ENCODE measurements at places on chromosomes 7 and 10.

GRCh38 chr7:112997831-112998230 lies 88.8 kb downstream of the GPR85 start:
- DNase-seq, result no peak

DNA sequence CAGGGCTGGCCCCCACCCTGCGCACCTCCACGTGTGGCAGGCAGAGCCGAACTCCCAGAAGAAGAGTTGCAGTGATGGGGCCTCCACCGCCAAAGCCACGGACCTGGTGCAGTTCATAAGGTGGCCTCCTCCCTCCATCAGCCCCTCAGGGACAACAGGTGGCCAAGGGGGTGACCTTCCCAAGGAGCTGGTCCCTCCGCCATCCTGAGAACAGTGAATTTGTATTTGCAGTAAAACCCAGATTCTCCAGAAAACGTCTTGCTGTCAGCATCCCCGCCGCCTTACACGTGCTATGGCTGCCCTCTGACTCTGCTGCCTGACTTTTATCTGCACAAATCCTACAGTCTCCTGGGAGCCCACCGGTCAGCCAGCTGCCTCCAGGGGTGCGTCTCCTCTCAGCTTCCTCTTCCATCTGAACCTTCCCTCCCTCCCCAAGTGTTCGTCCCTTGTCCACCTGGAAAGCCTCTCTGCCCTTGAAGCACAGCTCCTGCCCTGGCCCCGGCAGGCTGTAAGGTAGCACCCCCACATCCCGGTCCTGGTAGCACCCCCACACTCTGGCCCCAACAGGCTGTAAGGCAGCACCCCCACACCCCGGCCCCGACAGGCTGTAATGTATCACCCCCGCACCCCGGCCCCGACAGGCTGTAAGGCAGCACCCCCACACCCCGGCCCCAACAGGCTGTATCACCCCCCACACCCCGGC lies 311.8 kb downstream of the PTPRN2 start:
- no peak for DNase-seq

- no peak for DNase-seq
These were observed 15.8 kb downstream of the NET1 start for GRCh38 chr10:5428133-5428532.

- DNase-seq, result no peak
These were observed 23.9 kb downstream of the PYROXD2 start for GRCh38 chr10:98391065-98391464.

DNA sequence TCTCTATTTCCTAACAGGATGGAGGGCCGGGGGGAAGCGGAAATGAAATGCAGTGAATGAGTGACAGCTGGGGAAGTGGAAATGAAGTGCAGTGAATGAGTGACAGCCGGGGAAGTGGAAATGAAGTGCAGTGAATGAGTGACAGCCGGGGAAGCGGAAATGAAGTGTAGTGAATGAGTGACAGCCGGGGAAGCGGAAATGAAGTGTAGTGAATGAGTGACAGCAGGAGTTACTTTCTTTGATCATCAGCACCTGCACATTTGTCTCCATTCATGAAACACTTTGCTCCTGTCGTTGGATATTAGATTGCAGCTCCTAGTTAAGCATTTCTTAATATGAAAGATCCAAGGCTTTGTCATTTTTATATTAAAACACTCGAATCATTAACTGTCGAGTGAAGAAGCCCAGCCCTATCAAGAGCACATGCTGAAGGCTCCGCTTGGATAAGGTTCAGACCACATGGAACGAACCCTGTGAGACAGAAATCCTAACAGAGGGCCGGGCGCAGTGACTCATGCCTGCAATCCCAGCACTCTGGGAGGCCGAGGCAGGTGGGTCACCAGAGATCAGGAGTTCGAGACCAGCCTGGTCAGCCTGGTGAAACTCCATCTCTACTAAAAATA lies 406.0 kb upstream of the ADARB2 start:
- no peak for DNase-seq

GRCh38 chr7:107715531-107715930 lies 28.4 kb upstream of the CBLL1 start:
- DNase-seq, result no peak

- DNase-seq, result no peak
These were observed 152.9 kb downstream of the HGF start for GRCh38 chr7:81616951-81617350.

- DNase-seq, result peak; percentile 30
These were observed 191.0 kb downstream of the DGKI start for GRCh38 chr7:137655804-137656203.

DNA sequence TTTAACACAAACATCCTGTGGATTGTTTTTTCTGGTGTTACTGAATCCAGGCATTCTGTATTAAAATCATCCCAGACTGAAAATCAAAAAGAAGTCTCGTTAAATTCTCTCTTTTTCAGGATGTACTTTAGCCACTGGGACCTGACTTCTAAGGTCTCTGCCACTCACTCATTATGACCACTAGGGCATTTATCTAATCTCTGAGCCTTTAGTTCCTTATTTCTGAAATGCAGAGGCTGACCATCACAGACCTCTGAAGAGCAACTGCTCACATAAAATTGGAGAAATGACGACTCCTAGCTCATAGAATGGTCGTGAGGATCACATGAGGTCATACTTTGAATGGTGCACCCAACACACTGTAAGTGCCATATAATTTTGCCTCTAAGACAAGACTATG lies 63.2 kb downstream of the KCNMA1 start:
- DNase-seq, result no peak

- no peak for DNase-seq
These were observed 46.8 kb downstream of the NRAP start for GRCh38 chr10:113617086-113617485.

DNA sequence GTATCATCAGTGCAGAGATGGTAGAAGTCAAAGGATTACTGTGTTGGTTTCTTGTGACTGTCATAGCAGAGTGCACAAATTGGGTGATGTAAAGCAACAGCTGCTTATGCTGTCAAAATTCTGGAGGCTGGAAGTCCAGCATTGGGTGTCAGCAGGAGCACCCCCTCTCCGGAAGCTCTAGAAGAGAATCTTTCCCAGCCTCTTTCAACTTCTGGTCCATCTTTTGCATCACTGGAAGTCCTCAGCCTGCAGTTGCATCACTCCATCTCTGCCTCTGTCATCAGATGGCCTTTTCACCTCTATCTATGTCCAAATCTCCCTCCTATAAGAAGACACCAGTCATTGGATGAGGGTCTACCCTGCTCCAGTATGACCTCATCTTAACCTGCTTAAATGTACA lies 35.8 kb upstream of the GALNTL5 start:
- no peak for DNase-seq

GRCh38 chr7:139541600-139542307 lies 18.3 kb downstream of the CLEC2L start:
- no peak for DNase-seq

- DNase-seq, result no peak
These were observed 452 bp upstream of the TMEM140 start for GRCh38 chr7:135147341-135147898.

- DNase-seq, result no peak
These were observed 206.6 kb upstream of the BMPER start for GRCh38 chr7:33698692-33699128.

GRCh38 chr7:140685407-140686087 lies 11.0 kb upstream of the NDUFB2 start:
- no peak for DNase-seq

- DNase-seq, result peak; percentile 75
These were observed 31.6 kb downstream of the TMEM120A start for GRCh38 chr7:75962607-75963380.

- DNase-seq, result no peak
These were observed 461.5 kb upstream of the GHITM start for GRCh38 chr10:83677795-83678194.

DNA sequence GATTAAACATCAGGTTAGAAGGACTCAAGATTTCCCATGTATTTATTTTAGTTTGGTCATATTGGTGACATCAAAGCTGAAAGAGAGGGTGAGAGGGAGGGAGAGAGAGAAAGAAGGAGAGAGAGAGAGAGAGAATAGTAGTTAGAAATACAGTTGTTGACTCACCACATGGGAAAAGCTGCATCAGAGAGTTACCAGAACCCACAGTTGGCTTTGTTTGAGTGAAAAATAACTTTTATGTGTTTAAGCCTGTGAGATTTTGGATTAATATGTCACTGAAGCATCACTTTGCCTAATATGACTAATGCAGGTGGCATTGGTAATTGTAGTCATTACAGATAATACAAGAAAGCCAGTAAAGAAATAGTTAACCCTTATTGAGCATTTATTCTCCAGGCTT lies 303.9 kb downstream of the REEP3 start:
- DNase-seq, result no peak

- DNase-seq, result no peak
These were observed 15.7 kb downstream of the SLIT1 start for GRCh38 chr10:97169911-97170693.

DNA sequence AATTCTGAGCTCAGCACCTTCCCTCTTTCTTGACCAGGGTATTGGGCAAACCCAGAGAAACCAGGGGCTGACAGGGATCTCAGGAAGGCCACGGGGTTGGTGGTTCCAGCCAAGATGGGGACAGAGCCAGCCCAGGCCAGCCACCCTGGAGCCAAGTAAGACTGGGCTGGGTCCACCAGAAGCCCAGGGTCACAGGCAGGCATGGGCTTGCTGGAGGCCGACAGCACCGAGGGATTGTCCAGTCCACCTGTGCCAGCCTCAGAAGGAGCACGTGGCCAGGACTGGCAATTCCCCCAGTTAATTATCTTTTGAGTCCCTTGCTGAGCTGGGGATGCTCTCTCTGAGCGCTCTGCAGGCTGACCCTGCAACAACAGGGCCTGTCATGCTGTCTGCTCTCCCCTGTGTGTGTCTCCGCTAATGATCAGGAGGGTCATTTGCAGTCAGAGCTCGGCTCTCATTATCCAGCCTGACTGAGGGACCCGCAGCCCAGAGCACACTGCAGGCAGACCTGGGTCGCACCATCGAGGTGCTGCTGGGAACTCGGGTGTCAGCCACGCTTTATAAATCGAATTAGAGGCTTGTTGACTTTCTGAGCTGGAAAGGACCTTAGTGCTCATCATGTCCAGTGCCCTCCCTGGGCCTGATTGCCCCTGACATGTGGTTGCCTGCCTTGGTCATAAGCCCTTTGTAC lies 69.5 kb upstream of the PPIF start:
- DNase-seq, result no peak

DNA sequence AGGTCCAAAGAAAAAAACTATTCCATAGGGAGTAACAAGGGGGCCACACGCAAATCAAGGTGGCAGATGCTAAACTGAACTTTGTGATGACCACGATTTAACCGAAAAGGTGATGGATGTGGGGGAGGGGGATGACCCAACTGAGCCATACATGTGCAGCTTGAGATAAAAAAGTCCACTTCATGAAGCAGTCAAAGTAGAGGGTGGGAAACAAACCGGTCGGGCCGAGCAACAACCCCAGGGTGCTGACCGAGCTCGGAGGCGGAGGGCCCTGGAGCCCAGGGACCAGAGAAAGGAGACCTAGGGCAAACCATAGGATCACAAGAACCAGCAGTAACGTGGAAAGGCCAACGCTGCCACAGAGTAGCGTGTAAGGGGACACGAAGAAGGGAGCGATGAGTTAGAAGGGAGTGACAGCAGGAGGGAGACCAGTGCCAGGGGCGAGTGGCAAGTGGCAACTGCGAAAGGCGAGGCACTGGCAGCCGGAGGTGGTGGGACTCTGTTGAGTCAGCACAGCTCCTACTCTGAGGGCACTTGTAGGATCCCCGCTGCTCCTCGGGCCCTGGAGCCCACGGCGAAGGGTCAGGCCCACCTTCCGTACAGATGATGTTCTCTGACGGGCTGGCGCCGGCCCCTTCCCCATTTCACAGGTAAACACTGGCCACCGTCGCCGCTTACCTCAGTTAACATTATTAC lies 540 bp downstream of the SNX13 start:
- DNase-seq, result peak; percentile 44

DNA sequence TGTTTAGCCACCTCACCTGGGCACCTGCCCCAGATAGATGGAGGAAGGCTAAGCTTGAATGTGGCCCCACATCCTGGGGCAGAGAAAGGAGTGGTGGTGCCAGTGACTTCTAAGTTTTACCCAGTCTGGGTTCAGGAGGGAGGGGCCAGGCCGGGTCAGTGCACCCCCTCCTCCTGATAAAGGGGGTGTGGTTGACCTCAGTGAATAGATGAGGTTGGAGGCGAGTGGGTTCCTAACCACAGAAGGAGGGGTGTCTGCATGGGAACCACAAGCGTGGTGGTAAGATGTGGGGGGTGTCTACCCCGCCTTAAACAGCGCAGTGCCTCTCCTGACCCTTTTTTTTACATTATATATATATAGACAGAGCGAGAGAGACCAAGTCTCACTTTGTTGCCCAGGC lies 105.3 kb upstream of the KCTD7 start:
- DNase-seq, result no peak

DNA sequence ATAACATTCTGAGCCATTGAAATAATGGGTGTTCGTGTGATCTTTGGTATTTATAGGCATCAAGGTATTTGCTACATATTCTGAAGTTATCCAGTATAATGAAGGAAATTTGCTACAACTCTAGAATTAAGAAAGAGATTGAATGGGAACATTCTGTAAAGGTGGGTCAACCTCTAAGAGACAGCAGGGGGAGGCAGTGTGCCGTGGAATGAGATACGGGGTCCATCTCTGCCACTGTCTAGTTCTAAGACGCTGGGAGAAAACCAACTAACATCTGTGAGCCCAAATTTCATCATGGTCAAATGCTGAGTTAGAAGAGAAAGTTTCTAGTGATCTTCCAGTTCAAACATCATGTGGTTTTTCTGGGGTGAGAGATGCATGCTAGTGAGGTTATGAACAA lies 368.9 kb downstream of the SORCS1 start:
- peak; percentile 27 for DNase-seq

GRCh38 chr10:42952349-42952748 lies 124.5 kb upstream of the RET start:
- no peak for DNase-seq

DNA sequence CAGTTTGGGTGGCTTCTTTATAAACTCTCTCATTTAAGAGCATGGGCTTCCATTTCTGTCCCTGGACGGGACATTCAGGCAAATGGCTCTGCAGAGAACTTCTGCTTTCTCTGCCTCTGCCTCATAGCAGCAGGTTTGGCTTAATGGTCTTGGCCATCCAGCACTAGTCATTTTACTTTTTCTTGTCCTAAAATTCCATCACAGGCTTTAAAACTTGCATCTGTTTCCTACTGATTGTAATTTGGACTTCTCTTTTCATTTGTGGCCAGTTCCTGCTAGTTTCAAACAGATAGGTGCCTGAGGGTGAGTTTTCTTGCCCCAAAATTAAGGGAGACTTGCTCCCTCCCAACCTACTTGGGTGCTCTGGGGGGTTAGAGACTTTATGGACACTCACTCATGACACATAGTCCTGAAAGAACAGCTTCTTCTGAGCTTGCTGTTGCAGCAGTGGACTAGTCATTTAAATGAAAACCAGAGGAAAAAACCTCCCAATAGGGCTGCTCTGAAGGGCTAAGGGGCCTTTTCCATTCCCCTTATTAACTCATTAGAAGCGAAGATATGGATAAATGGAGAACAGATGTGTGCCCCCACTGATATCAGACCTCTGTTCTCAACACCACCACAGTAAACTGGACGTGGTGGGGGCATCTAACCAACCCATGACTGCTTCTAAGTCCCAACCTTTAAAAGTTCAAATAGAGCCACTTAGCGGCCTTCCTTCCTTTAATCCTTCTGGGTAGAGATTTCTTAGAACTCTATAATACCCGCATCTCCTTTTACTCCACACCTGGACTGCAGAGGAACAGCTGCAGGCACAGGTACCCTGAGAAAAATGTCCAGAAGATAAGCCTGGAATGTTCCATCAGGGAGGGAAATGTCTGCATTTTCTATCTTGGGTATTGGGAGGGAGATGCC lies 38.8 kb downstream of the SVOPL start:
- no peak for DNase-seq

- no peak for DNase-seq
These were observed 102.4 kb downstream of the EGFR start for GRCh38 chr7:55121249-55121648.

- no peak for DNase-seq
These were observed 31.6 kb upstream of the ITGB8 start for GRCh38 chr7:20299145-20299544.
